ENCODE measurements at places on chromosomes 13 and 19.

GRCh38 chr19:15538774-15539173, 30.4 kb downstream of the CYP4F22 start:
- no peak for DNase-seq

- no peak for DNase-seq
These were observed 90.7 kb upstream of the FNDC3A start for GRCh38 chr13:48885027-48885395.

DNA sequence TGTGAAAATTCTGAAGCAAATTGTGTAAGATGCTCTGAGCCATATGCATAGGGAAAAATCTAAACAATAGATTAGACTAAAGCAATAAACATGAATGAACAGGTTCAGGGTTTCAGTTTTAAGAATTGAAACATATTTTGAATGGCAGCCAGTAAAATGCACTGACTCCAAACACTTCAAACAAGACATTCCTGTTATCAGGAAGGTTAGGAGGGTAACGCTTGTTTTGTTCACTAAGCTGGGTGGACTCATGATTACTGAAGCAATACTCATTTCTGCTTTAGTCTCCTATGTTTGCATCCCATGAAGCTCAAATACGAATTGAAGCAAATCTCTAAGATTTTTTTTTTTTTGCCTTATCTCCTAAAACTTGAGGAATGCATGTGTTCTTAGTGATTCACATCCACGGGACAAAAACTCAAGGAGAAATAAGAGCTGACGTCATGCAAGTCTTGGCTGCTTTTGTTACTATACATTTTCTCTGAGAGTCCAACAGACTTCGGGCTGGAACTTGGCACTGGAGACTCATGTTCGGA, 29.1 kb upstream of the IGFL4 start:
- no peak for DNase-seq

GRCh38 chr19:45450012-45450333, 17.8 kb upstream of the FOSB start:
- DNase-seq = no peak

DNA sequence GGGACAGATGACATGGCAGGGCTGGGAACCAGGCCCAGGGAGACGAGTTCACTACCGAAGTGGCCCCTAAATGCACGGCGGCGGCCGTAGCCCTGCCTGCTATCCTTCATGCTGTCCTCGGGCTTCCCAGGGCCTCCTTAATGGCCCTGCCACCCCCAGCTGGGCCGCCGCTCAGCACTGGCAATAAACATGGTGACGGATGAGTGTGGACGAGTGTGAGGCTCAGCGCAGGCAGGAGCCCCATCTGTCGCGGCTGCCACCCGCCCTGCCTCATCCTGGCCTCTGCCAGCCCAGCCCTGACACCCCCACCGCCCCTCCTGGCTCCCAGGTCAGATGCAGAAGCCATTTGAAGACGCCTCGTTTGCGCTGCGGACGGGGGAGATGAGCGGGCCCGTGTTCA, 13.6 kb downstream of the PIN1 start:
- no peak for DNase-seq

DNA sequence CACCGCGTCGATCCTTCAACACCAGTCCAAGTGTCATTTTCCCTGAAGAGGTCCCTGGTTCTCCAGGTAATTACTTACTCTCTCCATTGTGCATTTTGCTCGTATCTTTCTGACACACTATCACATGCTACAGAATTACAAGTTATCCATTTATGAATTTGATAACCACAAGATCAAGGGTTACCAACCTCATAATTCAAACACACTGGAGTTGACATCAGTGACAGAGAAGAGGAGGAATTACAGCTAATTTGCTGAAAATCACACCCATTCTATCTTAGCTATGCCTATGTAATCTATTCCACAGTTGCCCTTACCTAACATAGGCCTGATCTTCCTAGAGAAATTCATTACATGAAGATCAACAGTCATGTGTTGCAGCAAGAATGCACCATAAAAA, 14.2 kb downstream of the ZC3H13 start:
- no peak for DNase-seq

DNA sequence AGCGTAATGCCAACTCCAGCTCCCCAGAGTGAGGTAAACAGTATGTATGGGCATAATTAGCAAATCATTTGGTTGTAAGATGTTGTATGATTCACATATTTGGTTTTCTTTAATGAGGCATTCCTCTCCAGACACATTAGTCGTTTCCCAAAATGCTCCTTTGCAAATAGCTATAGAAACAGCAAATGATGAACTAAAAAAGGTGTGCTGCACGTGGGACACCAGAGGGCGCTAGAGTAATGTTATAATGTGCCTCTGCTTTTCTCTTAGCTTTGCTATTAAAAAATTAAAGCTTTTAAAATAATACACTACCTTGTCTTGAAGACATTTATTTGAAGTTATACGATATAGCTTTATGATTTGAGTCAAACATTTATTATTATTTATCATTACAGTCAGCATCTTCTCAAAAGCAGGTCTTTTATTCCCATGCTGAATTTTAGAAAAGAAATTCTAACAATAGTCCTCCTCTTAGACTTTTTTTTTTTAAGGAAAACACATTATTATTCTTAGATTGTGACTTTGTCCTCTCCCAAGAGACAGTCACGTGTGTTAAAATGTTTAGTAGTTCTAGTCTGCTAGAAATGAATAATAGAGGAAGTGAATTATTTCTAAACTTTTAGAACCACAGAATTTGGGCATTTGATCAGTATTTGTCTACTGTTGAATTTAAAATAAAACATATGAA, 121.6 kb upstream of the FRY start:
- DNase-seq = peak; percentile 36

DNA sequence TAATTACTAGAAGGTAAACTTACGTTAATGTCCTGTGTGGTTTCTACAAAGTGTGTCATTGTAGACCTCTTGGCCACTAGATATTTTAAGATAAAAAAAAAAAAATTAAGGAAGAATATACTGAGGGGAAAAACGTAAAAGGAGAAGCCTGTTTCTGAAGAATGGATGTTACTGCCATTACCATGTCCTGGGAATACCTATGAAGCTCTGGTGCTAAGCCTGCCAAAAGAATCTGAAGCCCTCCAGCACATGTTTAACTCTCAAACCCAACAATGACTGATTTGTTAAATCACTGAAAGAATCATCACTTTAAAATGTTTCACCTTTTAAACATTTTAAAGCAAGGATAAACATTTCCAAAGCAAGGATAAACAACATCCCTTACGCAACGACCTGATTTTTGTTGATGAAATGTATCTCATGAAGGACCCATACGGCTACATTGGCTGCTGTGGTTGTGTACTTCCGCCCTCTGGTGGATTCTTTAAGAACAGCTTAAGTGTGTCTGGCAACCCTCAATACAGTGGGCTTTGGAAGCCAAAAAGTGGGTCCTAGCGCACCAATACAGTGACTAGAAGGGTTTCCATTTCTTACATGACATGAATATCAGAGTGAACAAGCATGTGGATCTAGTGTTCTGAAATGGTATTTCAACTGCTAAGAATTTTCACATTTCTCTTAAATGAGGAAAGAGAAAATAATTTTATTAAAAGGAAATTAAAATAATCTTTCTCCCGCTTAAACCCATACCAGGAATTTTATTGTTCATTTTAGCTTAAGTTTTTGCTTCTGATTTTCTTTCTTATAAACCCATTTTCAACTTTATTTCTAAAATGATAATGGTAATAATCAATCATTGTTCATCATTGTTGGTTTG, 74.5 kb upstream of the RAP2A start:
- DNase-seq = no peak

DNA sequence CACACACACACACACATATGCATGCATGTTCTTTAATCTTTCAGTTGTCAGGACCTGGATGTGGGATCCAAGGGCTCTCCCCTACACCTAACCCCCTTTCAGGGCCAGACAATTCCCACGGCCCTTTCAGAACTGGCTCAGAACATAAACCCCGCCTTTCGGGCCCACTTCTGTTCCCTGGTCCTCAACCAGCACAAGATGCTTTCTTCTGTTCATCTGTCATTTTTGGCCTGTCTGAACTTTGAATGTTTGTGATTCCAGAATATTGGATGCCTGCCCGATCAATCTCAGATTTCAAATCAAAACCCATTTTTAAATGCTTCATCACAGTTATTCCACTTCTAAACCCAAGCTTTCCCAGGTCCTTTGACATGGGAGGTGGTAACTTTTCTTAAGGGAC, 167.3 kb downstream of the USP12 start:
- no peak for DNase-seq

DNA sequence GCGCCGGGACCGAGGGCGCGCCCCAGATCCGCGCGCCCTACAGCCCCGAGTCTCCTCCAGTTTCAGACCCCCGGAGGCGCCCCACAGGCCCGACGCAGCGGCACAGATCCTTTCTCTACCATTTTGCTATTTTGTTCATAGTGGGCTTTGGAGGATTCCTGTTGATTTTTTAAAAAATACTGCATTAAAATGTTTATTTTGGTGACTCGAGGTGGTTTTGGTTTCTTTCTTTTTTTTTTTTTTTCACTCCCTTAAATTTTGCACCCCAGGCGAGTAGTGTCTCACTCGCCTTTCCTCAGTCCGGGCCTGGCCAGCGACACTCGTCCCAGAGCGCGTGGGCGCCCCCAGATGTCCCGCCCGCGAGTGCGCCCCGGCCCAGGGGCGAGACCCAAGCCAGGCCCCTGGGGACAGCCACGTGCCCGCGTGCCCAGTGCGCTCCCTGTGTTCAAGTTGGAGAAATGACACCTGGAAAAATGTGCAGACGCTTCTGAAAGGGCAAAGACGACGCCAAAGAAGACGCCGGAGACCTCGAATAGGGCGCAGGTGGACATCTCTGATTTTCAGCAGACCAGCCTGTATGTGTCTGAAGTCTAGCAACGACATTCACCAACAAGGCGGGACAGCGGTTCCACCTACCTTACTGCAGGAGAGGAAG, 471 bp upstream of the INSR start:
- no peak for DNase-seq

DNA sequence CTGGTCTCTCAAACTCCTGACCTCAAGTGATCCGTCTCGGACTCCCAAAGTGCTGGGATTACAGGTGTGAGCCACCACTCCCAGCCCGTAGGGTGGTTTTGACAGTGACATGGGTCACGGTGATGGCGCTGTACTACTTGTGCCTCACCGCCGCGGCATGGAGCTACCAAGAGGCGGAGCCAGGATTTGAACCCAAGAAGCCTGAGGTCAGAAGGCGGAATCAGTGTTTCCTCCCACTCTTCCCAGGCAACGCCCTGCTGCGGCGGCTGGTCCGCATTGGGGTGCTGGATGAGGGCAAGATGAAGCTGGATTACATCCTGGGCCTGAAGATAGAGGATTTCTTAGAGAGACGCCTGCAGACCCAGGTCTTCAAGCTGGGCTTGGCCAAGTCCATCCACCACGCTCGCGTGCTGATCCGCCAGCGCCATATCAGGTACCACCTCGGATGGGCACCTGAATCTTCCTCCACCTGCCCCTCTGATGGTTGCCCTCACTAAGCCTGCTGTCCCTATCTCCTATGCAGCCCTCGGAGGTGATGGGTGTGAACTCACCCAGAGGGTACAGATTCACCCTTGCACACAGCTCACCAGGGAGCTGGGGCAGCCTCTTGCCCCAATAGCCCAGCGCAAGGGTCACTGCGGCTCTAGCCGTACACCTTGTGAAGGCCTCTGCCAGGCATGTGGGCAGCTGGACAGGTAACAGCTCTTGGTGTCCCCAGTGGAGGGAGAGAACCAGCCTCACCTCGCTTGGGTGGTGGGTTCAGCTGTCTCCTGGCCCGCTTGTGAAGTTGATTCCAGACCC, 5.6 kb downstream of the RPS9 start:
- no peak for DNase-seq

- DNase-seq = no peak
These were observed 12.3 kb upstream of the GGACT start for GRCh38 chr13:100600915-100601314.

GRCh38 chr19:7748171-7748570, 837 bp upstream of the CD209 start:
- DNase-seq = no peak

DNA sequence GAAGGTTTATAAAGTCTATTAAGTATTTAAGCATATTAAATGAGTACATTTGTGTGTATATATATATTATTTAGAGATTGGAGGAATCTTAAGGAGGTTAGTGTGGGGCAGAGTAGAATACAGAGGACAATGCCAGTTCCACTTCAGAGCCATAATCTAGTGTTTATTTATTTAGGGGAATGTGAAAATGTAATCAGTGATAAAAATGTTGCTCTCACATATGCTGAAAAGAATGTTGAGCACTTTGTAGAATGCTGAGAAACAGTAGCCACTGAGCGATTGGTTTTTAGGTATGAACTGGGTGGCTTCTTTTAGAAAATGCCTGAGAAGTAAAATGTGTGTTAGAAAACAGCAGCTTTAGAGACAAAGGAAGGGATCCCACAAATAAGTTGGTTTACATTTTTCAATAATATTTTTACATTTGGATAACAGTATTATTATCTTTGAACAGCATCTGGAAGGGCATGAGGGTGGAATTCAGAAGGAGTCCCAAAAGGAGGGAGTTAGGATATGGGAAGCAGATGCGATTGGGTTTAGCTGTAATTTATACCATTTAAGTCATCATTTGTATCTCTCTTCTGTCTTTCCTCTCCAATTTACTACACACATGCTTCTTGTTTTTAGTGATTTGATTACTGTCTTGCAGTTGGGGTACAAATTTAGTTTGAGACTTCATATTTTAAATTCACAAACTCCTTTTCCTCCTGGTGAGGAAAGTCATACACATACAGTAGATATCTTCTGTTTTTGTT, 68.6 kb downstream of the NDFIP2 start:
- DNase-seq = no peak

GRCh38 chr19:16670291-16670690, 9.4 kb downstream of the TMEM38A start:
- DNase-seq = no peak

GRCh38 chr19:6694147-6694815, 24.3 kb upstream of the TNFSF14 start:
- no peak for DNase-seq

DNA sequence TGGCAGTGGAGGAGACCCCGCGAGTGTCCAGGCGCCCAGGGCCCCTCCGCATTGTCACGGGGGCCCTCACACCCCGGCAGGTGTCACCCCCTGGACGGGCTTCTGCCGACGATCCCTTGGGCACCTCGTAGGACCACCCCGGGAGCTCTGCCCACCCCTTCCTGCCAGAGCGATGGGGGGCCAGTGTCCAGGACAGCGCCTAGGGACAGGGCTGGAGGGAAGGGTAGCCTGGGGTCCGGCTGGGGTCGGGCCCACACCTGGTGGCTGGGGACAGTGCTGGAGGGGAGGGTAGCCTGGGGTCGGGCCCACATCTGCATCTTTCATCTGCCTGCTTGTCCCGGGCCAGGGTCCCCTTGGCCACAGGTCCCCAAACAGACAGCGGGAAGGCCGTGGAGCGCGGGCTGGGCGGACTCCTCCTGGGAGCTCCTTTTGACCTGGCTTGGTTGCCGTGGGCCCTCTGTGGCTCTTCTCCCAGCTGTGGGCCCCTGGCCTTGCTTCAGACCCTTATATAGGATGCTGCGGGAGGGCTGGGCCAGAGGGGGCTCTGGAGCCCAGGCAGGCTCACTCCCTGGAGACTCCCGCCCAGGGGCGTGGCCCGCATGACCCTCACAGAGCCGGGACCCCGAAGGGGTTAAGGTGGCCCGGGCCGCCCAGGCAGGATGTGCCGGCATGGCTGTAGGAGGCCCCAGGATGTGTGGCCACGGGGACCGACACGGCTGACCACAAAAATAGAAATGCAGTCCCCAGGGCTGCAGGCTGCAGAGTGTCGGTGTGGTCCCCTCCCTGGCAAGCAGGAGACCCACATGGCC, 74.1 kb upstream of the MCF2L start:
- no peak for DNase-seq

- no peak for DNase-seq
These were observed 76.5 kb downstream of the FGF14 start for GRCh38 chr13:102325321-102325720.

- DNase-seq = no peak
These were observed 205.5 kb upstream of the SOX21 start for GRCh38 chr13:94917824-94918223.

Measured in activated CD4-positive, CD25-positive, alpha-beta regulatory T cell treated with anti-CD3 and anti-CD28 coated beads, Interleukin-2, amount 50 U/mL, for 72 hours (primary cell).